ENCODE measurements at places on chromosomes 5 and 9. TPM values are rescaled to one million over a fixed set of nuclear protein-coding genes. Genes with fewer than 3 reads are reported as not detected.

GRCh38 chr9:18979367-18979766, 53.6 kb downstream of the SAXO1 start:
- peak; percentile 21 for DNase-seq

GRCh38 chr5:128197896-128198522, 114.4 kb downstream of the SLC12A2 start:
- DNase-seq = no peak

DNA sequence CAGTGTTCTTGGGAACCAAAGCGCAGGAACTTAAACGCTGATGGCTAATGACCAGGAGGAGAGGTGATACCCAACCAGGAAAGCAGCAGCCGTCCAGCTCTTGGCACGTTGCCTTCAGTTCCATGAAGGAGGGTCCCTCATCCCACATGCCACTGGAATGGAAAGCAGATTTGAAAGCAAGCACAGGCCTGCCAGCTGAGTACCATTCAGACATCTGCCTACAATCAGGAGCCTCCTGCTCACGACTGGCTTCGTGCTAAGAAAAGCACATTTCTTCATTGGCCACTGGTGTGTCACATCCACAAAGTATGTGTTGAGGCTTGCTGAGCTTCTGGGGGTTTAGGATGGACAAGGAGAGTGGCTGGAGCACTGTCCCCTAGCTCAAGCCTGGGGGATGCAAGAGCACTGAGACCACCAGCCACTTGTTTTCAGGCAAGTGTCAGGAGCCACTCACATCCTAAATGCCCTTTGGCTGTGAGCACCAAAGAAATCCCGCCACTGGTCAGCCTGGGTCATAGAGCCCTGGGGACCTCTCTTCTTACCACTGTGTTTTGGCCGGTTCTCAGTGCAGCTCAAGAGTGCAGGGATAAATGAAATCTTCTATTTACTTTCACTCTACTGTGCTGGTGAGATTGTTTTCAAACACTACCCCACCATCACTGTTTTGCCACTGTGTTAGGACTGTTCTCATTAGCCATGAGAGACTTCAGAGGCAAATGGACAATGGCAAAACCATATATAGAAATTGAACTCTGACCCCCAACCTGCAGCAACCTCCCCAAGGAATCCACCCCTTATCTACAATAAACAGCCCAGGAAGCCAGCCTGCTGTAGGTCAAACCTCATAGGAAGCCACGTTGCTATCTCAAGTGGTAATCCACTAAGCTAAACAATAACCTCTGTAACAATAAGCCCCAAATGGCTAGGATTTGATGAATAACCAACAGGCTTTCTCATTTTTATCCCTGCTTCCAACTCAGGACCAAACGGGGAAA, 58.3 kb downstream of the MTX3 start:
- DNase-seq = no peak

The TMEM203 gene
- total RNA-seq = 28.8 TPM

The SPINK9 gene
- not detected for total RNA-seq

Measured in esophagus muscularis mucosa (tissue), 4 donors.